LHCN-M2 (cell line): ENCODE measurements at places on chromosomes 13 and 19. TPM values are rescaled to one million over a fixed set of nuclear protein-coding genes. Genes with fewer than 3 reads are reported as not detected.

The CYP2A7 gene
- not detected in 2 replicates for total RNA-seq

The ZNF208 gene
- 1.5 TPM in 1 of 2 replicates, not detected in the other for total RNA-seq

The IGFL2 gene
- total RNA-seq, result not detected in 2 replicates

The NRTN gene
- total RNA-seq, result not detected in 2 replicates

The NCR1 gene
- total RNA-seq, result not detected in 2 replicates

The C19orf85 gene
- total RNA-seq, result not detected in 2 replicates

The ZNF626 gene
- total RNA-seq, result 16.5 and 16.9 TPM in 2 replicates

The ZNF155 gene
- 5.5 and 8.3 TPM in 2 replicates for total RNA-seq

The KLC3 gene
- not detected in 2 replicates for total RNA-seq

The PNMA8C gene
- total RNA-seq, result 0.17 TPM in 1 of 2 replicates, not detected in the other

The WDR88 gene
- total RNA-seq, result not detected in 2 replicates

The CCDC8 gene
- 17.5 and 18.5 TPM in 2 replicates for total RNA-seq

The CRLF1 gene
- 0.86 and 5.8 TPM in 2 replicates for total RNA-seq

The MEIOSIN gene
- total RNA-seq, result not detected in 2 replicates

The SBK3 gene
- total RNA-seq, result 0.17 and 0.26 TPM in 2 replicates

The OR4F17 gene
- total RNA-seq, result not detected in 2 replicates

The ZNF132 gene
- 5.3 and 5.7 TPM in 2 replicates for total RNA-seq

The KLF1 gene
- total RNA-seq, result not detected in 2 replicates

The SLC15A1 gene
- total RNA-seq, result not detected in 2 replicates

The ERICH6B gene
- not detected in 2 replicates for total RNA-seq

The CYP4F12 gene
- total RNA-seq, result not detected in 2 replicates

The WDR87 gene
- total RNA-seq, result not detected in 2 replicates

The CNMD gene
- total RNA-seq, result not detected in 2 replicates

The ARHGAP33 gene
- total RNA-seq, result 6.4 and 6.6 TPM in 2 replicates

The NDUFA13 gene
- total RNA-seq, result 20.2 and 32.4 TPM in 2 replicates

The C1QTNF9B gene
- total RNA-seq, result not detected in 2 replicates

The GFY gene
- total RNA-seq, result not detected in 2 replicates

The IGLON5 gene
- not detected in 2 replicates for total RNA-seq

The PPM1N gene
- 1.7 and 2.4 TPM in 2 replicates for total RNA-seq

The ZNF878 gene
- 0.38 and 0.46 TPM in 2 replicates for total RNA-seq

The ACTMAP gene
- 1.6 and 2.0 TPM in 2 replicates for total RNA-seq

The ZNF560 gene
- total RNA-seq, result not detected in 2 replicates

The CEACAM4 gene
- not detected in 2 replicates for total RNA-seq

The KRTDAP gene
- total RNA-seq, result not detected in 2 replicates

The FCAR gene
- total RNA-seq, result not detected in 2 replicates

The CGB2 gene
- 0.26 TPM in 1 of 2 replicates, not detected in the other for total RNA-seq

The EXOC3L2 gene
- not detected in 2 replicates for total RNA-seq

The ZNF296 gene
- total RNA-seq, result not detected in 2 replicates

The PTGIR gene
- total RNA-seq, result not detected in 2 replicates

The CBLC gene
- total RNA-seq, result not detected in 2 replicates

The NLRP12 gene
- not detected in 2 replicates for total RNA-seq

The MVB12A gene
- total RNA-seq, result 71.7 and 75.0 TPM in 2 replicates

The REEP6 gene
- 1.5 and 2.1 TPM in 2 replicates for total RNA-seq

The GPR12 gene
- total RNA-seq, result not detected in 2 replicates

The TMEM145 gene
- total RNA-seq, result 1.7 TPM in 1 of 2 replicates, not detected in the other

The PLIN3 gene
- total RNA-seq, result 333 and 379 TPM in 2 replicates

The TMIGD2 gene
- total RNA-seq, result not detected in 2 replicates

The POU2F2 gene
- total RNA-seq, result 0.06 TPM in 1 of 2 replicates, not detected in the other

The ASPDH gene
- total RNA-seq, result not detected in 2 replicates

The TGFBR3L gene
- 1.9 and 3.5 TPM in 2 replicates for total RNA-seq

The MYH14 gene
- total RNA-seq, result not detected in 2 replicates
